ENCODE measurements at places on chromosomes 2 and 18.

GRCh38 chr2:234265206-234265605, 214.7 kb downstream of the SPP2 start:
- no peak for DNase-seq

DNA sequence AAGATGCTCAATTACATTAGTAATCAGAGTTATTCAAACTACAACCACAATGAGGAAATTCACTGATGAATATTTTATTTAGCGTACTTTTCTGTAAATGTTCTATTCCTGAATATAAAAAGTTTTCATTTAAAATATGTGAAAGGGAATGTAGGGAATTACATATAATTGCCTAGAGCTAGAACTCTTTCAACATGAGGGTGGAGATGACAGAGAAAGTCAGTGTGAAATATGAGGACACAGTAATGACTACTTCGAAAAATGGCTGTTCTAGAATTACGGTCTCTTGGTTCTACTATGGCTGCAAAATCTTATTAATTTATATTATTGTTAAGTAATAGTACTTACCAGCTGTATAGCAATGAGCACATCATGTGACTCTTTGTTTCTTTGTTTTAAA, 1647.4 kb upstream of the PIK3C3 start:
- no peak for DNase-seq

- DNase-seq, result no peak
Observed at GRCh38 chr2:62506421-62506750, 391 bp upstream of the TMEM17 start.

- DNase-seq, result no peak
Observed at GRCh38 chr2:69225933-69226332, 161.1 kb downstream of the GFPT1 start.

GRCh38 chr2:147449323-147449991, 395.4 kb upstream of the ACVR2A start:
- no peak for DNase-seq

DNA sequence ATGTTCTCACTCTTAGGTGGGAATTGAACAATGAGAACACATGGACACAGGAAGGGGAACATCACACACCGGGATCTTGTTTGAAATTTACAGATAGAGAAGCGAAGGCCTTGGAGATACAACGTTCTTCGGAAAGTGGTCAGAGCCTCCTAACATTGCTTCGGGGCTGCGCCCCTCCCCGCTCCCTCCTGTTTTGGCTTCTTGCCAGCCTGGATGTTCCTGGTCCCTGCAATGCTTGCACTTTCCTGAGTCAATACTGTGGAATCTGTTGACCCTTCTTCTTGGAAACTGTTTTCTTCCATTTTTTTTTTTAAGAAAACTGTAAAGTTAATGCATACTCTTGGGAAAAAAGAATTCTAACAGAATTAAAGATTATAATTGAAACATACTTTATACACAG, 360.8 kb downstream of the SOCS6 start:
- DNase-seq, result no peak

DNA sequence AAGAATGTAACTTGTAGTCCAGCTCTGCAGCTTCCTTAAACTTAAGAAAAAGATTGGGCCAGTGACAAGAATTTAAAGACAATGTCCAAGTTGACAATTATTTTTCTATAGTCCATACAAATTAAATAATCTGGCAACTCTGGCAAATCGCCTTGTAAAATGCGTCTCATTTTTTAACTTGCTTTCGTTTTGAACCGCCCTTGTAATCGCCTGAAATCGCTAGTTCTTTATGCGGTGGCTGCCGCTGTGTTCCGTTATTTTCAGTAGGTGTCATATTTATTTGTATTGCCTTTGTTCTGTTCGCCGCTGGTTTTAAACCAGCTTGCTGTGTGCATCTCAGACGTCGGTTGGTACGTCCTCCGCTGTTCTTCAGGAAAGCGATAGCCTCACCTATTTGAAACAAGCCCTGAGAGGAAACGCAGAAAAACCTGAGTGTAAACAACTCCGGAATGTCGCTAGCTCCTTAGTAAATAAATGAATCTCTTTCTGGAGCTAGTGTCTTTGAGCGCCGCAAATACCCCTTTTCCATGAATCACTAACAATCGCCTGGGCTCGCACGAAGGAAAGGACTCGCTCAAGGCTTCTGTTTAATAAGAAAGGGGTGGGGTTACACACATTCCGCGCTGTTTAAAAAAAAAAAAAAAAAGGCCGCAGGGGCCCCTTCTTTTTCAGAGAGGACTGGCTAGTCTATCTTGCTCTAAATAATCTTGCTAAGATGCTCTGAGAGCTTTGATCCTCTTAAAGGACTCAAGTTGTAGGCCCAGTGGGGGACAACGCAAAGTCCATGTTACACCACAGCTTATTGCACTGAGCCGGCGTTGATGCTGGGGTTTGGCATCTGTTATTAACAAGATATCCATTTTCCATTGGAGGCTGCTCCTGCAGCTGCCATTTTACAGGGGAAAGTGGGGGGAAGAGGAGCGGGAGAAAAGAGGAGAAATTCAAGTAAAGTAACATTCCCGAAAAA, 3.0 kb downstream of the HOXD8 start:
- no peak for DNase-seq

DNA sequence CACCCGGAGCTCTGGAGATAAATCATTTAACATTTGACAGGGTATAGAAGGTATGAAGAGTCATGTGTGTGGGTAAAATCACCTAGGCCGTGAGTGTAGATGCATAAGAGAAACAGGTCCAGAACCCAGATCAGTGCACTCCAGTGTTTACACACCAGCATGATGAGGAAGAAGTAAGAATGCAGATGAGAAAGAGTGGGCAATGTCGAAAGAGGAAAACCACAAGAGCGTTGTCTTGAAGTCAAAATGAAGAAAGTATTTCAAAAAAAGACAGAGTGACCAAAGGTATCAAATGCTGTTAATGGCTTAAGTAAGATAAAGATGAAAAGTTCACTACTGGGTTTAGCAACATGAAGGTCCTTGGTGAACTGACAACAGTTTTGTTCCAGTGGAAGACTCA, 32.0 kb upstream of the PLB1 start:
- DNase-seq, result no peak

DNA sequence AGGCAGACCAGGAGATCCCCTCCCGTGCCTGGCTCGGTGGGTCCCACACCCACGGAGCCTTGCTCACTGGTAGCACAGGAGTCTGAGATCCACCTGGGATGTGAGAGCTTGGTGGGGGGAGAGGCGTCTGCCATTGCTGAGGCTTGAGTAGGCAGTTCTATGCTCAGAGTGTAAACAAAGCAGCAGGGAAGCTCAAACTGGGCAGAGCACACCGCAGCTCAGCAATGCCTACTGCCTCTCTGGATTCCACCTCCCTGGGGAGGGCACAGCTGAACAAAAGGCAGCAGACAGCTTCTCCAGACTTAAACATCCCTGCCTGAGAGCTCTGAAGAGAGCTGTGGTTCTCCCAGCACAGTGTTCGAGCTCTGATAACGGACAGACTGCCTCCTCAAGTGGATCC, 85.1 kb downstream of the UGP2 start:
- DNase-seq, result no peak

GRCh38 chr2:158828378-158829164, 33.5 kb downstream of the DAPL1 start:
- no peak for DNase-seq

DNA sequence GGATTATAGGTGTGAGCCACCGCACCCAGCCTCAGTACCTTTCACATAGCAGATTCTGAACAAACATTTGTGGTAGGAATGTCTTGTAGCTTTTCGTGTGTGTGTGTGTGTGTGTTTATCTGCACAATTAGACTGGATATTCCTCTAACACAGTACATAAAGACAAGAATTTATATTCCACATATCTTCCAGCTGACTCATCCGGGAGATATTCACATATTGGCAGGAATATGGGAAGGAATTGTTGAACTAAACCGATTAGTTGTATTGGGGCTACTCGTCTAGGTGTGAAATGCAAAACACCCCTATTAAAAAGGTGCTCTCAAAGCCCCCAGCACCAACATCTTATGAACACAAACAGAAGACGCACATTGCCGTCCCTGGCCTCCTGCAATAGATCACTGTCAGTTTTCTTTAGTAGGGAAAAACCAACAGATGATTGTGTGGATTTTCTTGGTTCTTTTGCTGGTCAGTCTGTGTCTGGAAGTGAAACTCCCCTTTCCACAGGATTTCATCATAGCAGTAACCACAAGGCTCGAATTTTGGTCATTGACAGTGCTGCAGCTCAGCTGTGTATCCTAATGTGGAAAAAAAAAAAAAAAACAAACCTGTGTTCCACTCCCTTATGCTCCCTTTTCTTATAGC, 208.5 kb upstream of the ACVR2A start:
- DNase-seq, result no peak

DNA sequence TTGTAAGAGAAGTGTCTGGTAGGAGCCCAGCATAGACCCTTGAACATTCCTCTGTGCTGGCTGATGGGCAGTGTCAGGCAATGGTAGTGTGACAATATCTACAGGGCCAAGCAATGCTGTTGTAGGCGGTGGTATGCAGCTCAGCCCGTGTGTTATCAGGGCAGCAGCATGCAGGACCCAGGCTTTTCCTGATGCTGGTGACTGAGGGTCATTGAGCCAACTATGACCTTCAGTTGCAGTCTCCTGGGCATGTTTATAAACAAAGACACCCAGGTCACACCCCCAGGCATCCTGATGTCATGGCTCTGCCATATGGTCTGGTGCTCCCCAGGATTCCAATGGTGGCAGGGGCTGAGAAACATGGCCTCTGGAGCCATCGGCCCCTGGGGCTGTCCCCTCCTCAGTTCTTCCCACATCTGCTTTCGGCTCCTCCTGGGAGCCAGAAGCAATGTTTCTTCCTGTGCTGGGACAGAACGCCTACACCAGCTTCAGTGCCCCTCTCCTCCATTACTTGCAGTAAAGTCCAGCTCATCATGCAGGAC, 518.0 kb upstream of the HS6ST1 start:
- no peak for DNase-seq

DNA sequence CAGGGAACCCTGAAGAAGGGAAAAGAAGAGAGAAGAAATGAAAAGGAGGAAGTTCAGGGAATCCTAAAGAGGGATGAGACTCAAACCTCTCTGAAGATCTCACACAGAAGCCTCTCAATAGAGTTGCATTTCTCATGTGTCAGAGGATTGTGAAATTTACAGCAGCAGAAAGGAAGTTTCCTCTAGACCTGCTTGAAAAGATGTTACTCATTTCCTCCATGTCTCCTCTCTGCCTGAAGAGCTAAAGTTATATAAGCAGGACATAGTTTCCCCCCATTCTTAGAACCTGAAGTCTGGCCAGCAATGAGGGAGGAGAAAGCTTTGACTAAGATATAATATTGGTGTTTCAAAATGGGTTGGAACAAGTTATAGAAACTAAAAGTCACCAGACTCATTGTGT, 1155.6 kb downstream of the LRP1B start:
- no peak for DNase-seq

DNA sequence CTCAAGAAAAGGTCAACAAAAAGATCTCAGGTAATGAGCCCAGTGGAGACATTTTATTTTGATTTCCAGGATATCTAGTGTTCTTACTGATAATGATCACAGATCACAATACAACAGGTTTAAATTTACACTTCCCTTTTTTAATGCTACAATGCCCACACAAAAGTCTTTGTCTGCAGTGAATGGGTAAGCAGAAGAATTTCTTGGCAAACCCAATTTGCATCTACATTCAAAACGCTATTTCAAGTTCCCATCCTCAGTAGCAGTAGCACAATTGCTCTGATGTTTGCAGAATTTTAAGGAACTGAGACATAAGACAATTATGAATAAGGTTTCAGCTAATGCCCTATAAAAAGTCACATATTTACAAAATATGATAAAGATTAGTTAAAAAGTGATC, 929.4 kb upstream of the PIK3C3 start:
- no peak for DNase-seq

- no peak for DNase-seq
Observed at GRCh38 chr2:234179031-234179363, 128.5 kb downstream of the SPP2 start.

GRCh38 chr2:217353591-217353990, 493.7 kb upstream of the TNP1 start:
- DNase-seq, result no peak

- DNase-seq, result no peak
Observed at GRCh38 chr2:152089238-152089637, 9.6 kb downstream of the CACNB4 start.

DNA sequence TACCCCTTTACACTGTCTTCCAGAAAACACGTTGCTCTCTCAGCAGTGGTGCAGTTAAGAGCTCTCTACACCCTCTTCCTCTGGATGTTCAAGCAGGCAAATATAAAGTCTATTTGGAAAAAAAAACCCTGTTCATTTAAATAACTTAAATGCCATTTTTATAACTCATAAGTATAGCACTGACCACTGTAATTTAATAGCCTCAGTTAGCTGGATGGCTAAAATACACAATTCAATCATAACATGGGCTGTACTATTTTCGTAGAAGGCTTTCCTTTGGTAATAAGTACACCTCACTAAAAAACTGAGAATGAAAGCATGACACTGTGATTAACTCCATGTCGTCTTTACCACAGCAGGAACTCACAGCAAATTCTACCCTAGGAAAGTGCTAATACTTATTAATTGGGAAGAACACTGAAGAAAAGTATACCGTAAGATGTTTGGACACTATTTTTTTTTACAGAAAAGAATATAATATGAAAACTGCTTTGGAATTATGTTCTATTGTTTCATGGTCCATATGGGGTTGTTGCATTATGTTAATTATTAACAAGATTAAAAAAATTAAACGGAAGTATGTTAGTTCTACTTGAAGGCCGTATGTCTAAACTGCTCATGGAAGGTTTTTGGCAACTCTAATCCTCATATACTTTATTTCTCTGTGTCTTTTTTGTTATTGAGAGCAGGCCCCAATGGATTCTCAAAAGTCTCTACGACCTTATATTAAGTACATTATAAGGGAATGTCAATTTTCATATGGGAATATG, 269.1 kb downstream of the ZNF385B start:
- no peak for DNase-seq

DNA sequence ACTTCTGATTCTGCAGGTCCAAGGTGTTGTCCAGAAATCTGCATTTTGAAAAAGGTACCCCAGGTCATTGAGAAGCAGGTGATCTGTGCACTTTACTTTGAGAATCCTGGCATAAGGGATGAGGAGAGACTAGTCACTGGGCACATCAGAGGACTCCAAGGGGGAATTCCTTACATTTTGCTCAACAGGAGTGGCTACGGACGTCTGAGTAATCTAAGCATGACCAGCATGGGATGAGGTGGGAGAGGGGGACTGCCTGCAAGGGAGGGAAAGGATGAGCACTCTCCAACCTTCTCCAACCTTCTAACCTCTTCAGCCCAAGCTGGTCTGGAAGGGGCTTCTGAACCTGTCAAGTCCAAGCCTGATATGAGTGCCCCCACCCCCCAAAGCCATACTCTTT, 55.5 kb downstream of the MARCHF4 start:
- no peak for DNase-seq

DNA sequence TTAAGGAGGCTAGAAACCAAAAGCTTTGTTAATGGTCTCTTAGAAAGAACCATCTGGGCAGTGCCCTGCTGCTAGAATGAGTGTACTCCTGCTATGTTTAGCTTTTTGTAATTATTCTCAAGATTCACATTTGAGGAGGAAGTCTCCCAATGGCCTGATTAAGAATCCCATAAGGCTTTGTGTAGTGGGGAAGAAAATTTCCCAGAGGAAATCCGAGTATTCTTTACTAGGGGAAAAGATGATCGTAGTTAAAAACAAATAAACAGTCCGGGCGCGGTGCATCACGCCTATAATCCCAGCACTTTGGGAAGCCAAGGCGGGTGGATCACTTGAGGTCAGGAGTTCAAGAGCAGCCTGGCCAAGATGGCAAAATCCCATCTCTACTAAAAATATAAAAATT, 117.9 kb downstream of the PTRHD1 start:
- DNase-seq, result no peak
